Activated CD4-positive, CD25-positive, alpha-beta regulatory T cell (primary cell): ENCODE measurements at places on chromosomes 2 and 18.

DNA sequence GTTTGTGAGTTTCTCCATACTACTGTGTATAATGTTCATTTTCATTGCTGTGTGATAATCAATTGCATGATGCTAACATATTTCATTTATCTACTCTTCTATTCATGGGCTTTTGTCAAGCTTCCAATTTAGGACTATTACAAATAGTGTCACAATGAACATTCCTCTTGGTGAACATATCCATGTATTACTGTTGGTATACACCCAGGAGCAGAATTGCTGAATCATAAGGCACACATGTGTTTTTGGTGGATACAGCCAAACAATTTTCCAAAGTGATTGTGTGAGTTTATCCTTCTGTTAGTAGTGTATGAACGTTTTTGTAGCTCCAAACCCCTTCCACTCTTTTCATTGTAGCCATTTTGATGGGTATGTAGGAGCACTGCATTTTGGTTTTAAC is 101.6 kb upstream of the COPS8 start:
- DNase-seq, result no peak

DNA sequence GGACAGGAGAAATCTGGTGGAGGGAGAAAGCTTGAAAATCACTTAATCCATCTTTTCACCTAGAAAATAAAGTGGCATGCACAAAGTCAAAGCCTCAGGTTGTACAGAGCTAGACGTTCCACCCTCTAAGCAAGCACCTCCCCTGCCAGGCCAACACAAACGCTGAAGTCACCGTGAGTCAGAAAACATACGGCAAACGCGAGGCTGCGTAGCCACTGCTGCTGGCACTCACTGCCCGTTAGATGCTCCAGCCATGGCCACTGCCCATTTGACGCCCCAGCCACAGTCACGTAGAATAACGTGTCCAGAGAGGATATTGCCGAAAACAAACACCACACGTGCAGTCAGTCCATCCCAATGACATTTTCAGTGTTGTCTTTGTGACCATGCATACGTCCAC is 209.7 kb upstream of the PXDN start:
- DNase-seq, result no peak

GRCh38 chr18:78241535-78242253 is 737.9 kb upstream of the SALL3 start:
- DNase-seq, result no peak

GRCh38 chr2:3427272-3427671 is 47.8 kb downstream of the TRAPPC12 start:
- no peak for DNase-seq

DNA sequence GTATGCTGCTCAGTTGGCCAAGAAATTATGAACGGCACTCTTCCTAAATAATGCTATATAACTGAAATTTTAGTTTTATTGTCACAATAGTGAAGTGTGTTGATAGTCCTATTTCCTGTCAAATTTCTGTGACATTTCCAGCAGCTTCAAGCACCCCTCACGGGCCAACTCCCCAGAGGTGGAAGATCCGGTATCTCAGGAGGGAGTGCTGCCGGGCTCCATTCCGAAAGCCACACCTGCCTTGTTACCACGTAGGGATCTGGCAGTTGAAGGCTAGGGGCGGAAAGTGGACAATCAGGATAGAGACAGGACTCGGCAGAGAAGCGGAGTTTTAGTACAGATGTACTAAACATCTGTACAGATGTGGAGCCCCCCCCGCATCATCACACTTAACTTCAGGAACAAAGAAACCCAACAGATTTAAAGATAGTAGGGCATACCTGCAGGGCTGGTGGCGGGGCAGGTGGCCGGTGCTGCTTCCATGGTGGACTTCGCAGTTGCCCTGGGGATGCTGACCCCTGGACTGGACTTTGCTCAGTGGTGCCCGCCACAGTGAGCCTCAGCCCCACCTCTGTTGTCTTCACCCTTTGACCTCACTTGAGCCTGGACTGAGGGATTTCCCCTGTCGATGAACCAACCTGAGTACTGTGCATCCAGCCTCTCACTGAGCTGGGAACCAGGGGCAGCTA is 22.3 kb downstream of the ASAP2 start:
- no peak for DNase-seq

GRCh38 chr18:76581261-76581660 is 86.2 kb upstream of the ZNF516 start:
- DNase-seq, result no peak

DNA sequence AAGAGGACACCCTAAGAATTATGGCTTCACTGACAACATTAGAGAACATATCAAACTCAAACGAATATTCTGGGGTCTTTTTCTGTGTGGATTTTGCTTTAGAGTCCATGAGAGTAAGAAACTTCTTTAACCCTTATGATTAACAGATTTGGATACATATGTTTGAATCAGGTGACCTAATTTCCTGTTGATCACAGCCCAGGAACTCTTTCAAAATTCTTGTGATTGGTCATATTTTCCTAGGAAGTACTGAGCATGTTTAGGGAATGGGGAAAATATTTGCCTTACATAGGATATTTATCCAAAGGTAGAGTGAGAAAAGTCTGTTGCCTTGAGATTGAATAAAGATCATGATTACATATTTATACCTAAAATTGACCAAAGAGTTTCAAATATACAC is 160.0 kb downstream of the KCNH7 start:
- no peak for DNase-seq

DNA sequence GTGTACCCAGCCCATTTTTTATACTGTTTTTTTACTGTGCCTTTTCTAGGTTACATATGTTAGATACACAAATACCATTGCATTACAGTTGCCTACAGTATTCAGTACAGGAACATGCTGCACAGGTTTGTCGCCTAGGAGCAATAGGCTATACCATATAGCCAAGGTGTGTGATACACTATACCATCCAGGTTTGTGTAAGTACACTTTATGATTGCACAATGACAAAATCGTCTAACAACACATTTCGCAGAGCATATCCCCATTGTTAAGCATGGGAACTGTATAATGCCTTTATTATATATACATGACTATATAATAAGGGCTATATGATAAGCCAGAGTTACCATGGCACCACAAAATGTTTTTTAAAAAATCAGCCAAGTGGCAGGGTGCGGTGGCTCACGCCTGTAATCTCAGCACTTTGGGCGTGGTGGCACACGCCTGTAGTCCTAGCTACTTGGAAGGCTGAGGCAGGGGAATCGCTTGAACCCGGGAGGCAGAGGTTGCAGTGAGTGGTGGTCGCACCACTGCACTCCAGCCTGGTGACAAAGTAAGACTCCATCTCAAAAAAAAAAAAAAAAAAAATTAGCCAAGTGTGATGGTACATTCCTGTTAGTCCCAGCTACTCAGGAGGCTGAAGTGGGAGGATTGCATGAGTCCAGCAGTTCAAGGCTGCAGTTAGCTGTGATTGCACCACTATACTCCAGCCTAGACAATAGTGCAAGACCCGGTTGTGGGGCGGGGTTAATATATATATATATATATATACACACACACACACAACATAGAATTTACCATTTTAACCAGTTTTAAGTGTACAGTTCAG is 2.8 kb upstream of the CENPA start:
- DNase-seq, result no peak

DNA sequence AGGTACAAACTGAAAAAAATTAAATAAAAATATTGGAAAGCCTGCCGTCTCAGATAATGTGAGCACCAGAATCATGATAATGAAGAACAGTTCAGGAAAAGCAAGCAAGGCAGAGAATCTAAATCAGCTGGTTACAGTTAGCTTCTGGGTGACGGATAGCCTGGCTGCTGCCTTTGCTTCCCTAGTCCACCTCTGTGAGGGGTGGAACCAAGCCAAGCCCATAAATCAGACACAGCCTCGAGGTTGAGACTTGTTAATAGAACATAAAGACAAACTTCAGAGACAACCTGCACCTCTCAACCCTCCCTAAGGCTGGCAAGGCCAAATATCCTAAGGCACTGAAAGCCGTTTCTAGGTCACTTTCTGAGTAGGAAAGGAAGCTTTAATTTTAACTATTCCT is 334.7 kb upstream of the SLC39A10 start:
- DNase-seq, result no peak

GRCh38 chr2:36456227-36457175 is 100.9 kb downstream of the CRIM1 start:
- DNase-seq, result no peak

- no peak for DNase-seq
Observed at GRCh38 chr2:203340791-203341487, 12.7 kb downstream of the ABI2 start.
